ENCODE measurements at places on chromosomes 1 and 21.

- no peak for DNase-seq
Measured at GRCh38 chr1:228340686-228341449, 65.8 kb downstream of the TRIM11 start.

- DNase-seq, result no peak
Measured at GRCh38 chr1:89382479-89382878, 18.6 kb downstream of the GBP6 start.

- no peak for DNase-seq
Measured at GRCh38 chr1:160883581-160884513, 1.1 kb downstream of the ITLN1 start.

- DNase-seq, result no peak
Measured at GRCh38 chr1:241782396-241782795, 65.6 kb upstream of the EXO1 start.

Data from activated T-helper 1 cell treated with anti-CD3 and anti-CD28 coated beads, Interleukin-2, amount 50 U/mL, for 16 hours (primary cell).